ENCODE measurements at places on chromosomes 1 and 21.

GRCh38 chr1:199453723-199454122, 573.8 kb upstream of the NR5A2 start:
- DNase-seq, result no peak

DNA sequence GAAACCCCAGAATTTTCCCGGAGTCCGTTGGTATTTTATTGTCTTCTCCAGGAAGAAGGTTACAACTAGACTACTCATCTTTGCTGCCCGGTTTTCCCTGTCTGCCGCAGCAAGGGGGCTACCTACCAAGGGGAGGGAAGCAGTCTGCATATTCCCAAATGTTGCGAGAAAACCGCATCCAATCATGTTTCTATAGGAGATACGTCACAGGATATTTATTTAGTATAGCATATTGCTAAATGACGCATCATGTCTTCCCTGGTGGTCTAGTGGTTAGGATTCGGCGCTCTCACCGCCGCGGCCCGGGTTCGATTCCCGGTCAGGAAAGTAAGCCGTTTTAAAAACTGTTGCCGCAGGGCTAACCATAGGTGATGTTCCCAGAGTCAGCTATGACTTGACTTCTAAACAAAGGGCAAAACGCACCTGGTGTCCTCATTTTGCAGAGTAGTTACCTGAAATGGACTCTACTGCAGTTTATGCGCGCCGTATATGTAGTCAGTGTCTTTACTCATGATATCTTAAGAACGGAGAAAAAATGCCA, 15.2 kb upstream of the ZNF692 start:
- peak; percentile 83 for DNase-seq

- no peak for DNase-seq
Observed at GRCh38 chr1:86646256-86646655, 58.1 kb upstream of the SH3GLB1 start.

DNA sequence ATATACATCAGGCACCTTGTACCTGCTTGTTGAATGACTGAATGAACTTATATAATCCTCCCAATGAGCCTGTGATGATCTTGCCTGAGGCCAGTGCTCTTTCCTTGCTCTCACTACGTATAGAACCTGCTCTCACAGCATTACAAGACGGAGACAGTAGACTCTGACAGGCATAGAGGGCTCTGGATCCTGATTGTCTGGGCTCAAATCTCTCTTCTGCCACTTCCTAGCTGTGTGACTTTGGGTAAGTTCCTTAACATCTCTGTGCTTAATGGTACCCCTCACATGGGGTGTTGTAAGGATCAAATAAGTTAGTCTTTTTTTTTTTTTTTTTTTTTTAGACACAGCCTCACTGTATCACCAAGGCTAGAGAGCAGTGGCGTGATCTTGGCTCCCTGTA, 4.2 kb upstream of the MAN1C1 start:
- DNase-seq, result no peak

DNA sequence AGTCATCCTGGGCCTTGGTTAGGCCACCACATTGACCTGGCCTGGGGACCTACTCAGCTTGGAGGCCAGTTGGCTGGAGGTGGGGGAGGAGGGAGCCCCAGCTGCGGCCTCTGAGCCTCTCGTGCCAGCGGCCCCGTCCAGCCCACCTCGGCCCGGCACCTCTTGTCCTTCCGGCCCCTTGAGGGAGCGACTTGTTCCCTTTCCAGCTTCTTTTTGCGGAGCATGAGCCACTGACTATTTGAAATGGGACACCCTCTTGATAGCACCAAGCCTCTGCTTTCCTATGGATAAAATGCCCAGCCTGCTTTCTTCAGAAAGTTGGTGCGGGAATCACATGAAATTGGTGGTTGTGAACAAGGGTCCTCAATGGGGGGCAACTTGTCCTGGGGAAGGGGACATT, 24.7 kb upstream of the ARHGEF10L start:
- no peak for DNase-seq

- DNase-seq, result no peak
Observed at GRCh38 chr1:215595231-215595630, 28.1 kb downstream of the KCTD3 start.

DNA sequence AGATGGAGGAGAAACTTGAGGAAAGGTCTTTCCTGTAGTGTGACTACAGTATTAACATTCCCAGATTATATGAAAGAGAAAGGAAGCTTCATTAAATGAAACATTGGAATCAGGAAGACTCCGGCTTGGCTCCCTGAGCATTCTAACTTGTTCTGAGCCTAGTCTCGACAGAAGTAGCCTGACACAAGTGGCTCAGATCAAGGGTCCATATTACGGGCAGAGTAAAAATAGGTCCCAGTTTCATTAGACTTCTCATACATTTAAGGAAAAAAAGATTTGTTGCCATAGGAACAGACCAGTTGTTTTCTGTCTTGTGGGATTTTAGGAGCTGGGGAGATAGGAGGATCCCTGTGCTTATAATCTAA, 12.8 kb downstream of the SMAP2 start:
- no peak for DNase-seq

DNA sequence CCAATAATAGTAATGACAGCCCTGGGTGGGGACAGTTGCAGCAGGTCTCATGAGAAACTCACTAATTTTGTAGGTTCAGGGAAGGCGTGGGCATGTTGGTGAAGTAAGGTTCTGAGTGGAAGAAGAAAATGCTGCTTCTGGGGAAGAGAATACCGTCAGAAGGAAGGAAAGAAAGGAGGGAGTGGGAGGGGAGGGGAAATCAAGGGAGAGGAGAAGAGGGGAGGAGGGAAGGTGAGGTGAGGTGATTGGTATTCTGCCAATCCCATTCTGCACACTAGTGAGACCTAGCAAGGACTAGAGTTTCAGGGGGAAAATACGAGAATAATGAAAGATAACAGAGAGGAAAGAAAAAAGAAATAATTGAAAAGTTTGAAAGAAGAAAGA, 32.4 kb upstream of the MGST3 start:
- no peak for DNase-seq

DNA sequence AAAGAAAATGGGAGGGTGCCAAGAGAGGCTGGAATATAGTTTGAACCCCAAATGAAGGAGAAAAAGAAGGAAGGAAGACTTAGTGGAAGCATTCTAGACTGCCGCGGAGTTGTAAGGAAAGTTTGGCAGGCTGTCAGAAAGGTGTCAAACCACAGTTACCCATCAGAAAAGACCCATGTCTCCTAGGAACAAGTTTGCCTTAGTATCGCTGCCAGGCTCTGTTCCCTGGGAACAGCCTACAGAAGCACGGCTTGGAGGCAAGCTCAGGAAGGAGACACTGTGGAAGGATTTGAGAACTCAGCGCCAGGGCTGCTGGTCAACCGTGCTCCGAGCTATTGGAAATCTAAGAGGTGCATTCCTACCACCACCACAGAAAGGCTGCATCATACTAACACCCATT, 197.4 kb downstream of the RRAGC start:
- DNase-seq, result no peak

- no peak for DNase-seq
Observed at GRCh38 chr1:74775735-74776134, 42.8 kb downstream of the TYW3 start.

DNA sequence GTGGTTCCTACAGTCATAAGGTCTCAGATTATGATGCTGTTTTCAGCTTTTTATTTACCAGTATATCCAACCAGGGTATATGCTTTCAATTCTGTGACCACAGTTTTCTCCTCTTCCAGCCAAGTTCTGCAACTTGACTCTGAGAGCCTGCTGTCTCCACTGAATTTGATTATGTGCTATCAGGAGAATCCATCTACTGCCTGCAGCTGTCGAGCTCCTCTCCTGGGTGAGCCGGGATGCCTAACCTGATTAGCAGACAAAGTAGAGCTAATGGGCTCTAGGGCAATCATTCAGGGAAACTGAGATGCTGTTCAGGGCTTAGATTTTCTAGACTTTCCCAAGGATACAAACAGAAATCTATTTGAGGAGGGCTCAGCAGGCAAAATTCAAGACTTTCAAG, 271.5 kb upstream of the BEND5 start:
- no peak for DNase-seq

GRCh38 chr1:39732730-39733129, 6.0 kb upstream of the PPIE start:
- DNase-seq, result no peak

Data from CD4-positive, alpha-beta T cell treated with Interleukin-6 at 100 ng/mL for 8 hours (primary cell).